ENCODE measurements at places on chromosomes 5 and 9.

- no peak for DNase-seq
Observed at GRCh38 chr5:95803271-95804148, 19.0 kb downstream of the GLRX start.

GRCh38 chr5:172846249-172846648 is 12.2 kb downstream of the ERGIC1 start:
- DNase-seq = no peak

DNA sequence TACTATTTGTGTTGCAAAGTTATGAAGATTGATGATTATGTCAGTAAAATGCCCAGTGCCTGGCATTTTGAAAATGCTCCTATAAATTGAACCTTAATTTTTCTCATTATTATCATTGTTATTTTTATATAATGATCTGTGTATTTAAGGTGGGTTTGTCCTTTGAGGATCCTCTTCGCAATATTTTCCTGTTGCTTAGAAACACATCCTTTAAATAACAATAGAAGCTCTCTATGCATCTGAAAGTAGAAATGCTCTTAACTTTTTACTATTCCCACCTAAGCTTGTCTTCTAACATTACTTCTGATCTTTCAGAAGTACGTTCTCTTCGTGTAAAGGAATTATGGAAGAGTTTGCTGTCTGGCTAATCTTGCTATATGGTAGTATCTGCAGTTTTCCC is 214.7 kb upstream of the TLX3 start:
- DNase-seq = no peak

DNA sequence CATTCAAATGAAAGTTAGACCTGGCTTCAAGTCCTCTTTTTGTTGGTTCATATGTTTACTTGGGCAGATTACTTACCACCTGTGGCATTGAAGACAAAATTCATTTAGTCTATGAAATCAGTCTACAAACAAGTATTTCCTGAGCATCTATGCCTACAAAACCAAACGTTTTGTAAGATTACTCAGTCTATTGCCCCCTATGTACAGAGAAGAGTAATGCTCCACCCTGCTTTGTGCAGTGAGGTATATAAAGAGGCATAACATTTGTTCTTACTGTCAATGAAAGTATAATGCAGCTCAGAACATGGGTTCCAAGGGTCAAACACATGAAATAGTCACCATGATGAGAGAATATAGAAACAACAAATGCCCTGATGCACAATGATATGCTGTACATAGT is 580.7 kb downstream of the KIF4B start:
- DNase-seq = no peak
